ENCODE measurements at places on chromosomes 2 and 18.

GRCh38 chr2:95316466-95317122, 19.4 kb downstream of the KCNIP3 start:
- DNase-seq, result no peak

DNA sequence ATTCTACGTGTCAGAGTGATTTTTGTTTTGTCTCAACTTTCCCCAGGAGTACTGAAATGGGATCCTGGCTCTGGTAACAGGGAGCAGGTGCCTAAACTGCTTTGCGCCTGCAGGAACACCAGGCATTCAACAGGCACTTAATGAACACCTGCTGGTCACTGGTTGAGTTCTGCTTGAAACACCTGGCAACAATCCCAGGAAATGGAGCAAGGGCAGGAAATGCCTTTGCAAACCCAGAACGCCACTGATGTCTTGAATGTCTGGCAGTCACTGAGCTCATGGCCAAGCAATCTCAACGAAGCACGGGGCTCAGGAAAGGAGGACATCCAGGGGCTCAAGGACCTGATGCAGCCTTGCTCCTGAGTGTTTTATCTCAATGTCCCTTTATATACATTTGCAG, 360.0 kb upstream of the RAB6C start:
- DNase-seq, result no peak

DNA sequence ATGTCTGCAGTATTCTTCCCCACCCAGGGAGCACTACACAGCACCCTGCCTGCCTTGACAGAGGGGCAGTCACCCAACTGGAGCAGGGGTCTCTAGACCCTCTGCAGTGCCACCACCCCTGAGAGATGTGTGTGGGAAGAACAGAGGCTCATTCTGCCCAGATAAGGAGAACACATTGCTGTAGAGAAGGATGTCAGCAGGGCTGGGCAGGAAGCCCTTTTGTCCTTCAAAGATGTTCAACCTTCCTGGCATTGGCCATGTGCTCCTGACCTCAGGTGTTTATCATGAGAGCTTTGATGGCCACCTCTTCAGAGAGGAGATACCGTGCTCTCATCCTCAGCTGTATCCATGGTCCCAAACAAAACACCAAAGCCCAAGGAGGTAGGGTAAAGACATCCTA, 4.6 kb upstream of the TEX51 start:
- no peak for DNase-seq

DNA sequence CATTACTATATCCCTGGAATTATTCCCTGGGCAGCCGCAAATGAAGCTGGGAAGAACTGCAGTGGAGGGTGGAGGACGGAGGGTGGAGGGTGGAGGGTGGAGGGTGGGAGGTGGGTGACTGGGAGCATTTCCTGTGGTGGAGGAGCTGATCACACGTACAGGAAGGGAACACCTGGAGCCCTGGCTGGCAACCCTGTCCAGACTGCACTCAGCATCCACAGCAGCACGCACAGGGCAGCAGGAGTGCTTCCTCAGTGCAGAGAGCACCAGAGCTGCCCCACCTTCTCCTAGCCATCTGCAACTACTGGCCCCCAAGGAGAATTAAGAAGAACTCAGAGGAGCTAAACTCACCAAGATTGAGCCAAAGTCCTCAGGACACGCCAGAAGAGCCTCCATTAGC, 249.9 kb downstream of the EIPR1 start:
- no peak for DNase-seq

GRCh38 chr2:13818002-13818401, 814.5 kb upstream of the LRATD1 start:
- DNase-seq, result no peak

- no peak for DNase-seq
Measured at GRCh38 chr2:981759-982158, 31.1 kb downstream of the SNTG2 start.

GRCh38 chr2:219422952-219423534, 4.9 kb downstream of the DES start:
- no peak for DNase-seq

DNA sequence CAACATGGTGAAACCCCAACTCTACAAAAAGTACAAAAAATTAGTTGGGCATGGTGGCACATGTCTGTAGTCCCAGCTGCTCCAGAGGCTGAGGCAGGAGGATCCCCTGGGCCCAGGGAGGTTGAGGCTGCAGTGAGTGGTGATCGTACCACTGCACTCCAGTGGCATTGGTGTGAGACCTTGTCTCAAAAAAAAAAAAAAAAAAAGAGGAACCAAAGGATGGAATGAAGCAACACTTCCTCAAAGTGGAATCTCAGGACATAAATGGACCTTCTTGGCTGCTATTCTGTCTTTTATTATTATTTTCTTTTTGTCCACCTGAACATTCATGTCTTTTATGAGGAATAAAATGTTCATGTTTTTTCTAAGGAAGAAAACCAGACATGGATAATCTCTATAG, 13.7 kb downstream of the GEMIN6 start:
- no peak for DNase-seq
